ENCODE measurements at places on chromosomes 12 and 14.

DNA sequence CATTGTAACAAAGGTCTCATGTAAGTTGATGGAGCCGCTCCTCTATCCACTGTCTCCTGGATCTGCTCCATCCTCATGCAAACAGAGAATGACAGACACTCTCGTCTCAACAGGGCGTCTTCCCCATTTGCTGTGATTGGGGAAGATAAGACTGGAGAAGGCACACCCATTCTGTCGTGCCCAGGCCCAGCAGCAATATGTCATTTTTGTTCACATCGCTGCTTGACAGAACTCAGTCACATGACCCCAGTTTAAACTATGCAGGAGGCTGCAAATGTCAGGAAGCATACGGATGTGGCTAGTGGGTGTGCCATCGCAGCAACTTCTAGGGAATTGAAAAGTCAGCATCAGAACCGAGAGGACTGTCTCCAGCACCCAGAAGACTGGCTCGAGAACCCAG, 290.5 kb downstream of the TMEM132D start:
- no peak for DNase-seq

- no peak for DNase-seq
Measured at GRCh38 chr12:128823216-128823915, 392 bp downstream of the SLC15A4 start.

GRCh38 chr14:96089401-96089800, 50.2 kb downstream of the C14orf132 start:
- DNase-seq, result no peak

DNA sequence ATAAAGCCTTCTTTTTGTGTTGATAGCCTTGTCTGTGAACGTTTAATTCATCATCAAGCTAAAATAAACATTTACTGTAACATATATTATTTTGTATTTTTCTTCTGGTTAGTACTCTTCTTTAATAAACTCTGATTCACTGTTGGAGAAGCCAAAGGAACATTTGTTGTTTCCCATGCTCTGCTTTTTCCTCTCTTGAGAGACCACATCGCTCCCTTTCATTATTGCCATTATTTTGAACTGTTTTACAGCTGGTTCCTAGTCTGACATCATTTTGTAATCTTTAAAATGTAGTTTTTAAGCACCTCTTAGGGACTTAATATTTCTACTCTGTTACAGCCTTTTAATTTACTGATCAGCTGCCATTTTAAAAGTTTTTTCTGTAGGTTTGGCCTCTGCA, 301.8 kb downstream of the NPAS3 start:
- DNase-seq, result no peak
